Body of pancreas (tissue), 4 donors: ENCODE measurements at places on chromosomes 16 and 17. TPM values are rescaled to one million over a fixed set of nuclear protein-coding genes. Genes with fewer than 3 reads are reported as not detected.
A peak's percentile ranks its signal among the peaks of the same experiment; 100 is the strongest.

GRCh38 chr16:19517424-19518089 is 4.3 kb downstream of the GDE1 start:
- H3K27me3 ChIP-seq: no peaks in the 10 kb centered on the region
- H3K4me1 ChIP-seq: peaks cover 18% of the 10 kb centered on the region
- no peak overlapping the region for H3K4me3 ChIP-seq

- H3K4me1 ChIP-seq: peaks cover 3% of the 10 kb centered on the region
- DNase-seq: no peak
- H3K36me3 ChIP-seq: no peaks in the 10 kb centered on the region
- no peaks in the 10 kb centered on the region for H3K27me3 ChIP-seq
Measured at GRCh38 chr17:55442953-55443683, 21.5 kb upstream of the MMD start.

DNA sequence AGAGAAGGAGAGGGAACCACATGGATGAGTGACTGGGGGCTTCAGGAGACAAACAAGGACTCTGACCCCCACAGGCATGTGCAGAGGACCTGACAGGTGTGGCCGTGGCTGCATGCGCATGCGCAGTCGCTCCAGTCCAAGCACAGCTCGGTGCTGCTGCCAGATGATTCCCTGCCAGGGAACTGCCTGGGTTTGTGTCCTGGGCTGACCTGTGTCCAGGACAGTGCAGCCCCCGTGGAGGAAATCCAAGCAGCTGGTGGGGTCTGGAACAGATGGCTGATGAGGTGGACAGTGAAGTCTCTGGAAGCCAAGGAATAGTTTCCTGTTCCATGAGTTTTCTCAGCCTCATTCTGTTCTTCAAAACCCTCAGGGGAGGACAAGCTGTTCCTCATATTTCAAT is 27.3 kb downstream of the LASP1 start:
- no peak overlapping the region for H3K4me3 ChIP-seq
- DNase-seq: peak; percentile 66
- H3K4me1 ChIP-seq: peaks cover 45% of the 10 kb centered on the region

GRCh38 chr17:71325886-71326285 is 794.9 kb upstream of the SOX9 start:
- DNase-seq: no peak
- no peaks in the 10 kb centered on the region for H3K36me3 ChIP-seq
- H3K4me1 ChIP-seq: peaks cover 21% of the 10 kb centered on the region
- no peaks in the 10 kb centered on the region for H3K27me3 ChIP-seq

- H3K27ac ChIP-seq: no peak overlapping the region
- H3K4me1 ChIP-seq: peaks cover 8% of the 10 kb centered on the region
- H3K27me3 ChIP-seq: no peaks in the 10 kb centered on the region
- H3K36me3 ChIP-seq: no peaks in the 10 kb centered on the region
- no peak overlapping the region for H3K4me3 ChIP-seq
Measured at GRCh38 chr16:14181371-14182050, 110.4 kb downstream of the MRTFB start.

- no peak for DNase-seq
- H3K4me1 ChIP-seq: no peaks in the 10 kb centered on the region
- no peak overlapping the region for H3K27ac ChIP-seq
Measured at GRCh38 chr17:13753771-13754170, 152.0 kb upstream of the HS3ST3A1 start.

GRCh38 chr17:74288785-74289184 is 14.8 kb downstream of the DNAI2 start:
- H3K27ac ChIP-seq: no peak overlapping the region
- H3K4me3 ChIP-seq: no peak overlapping the region
- peaks cover 3% of the 10 kb centered on the region for H3K4me1 ChIP-seq
- DNase-seq: no peak
- H3K27me3 ChIP-seq: no peaks in the 10 kb centered on the region
- no peaks in the 10 kb centered on the region for H3K36me3 ChIP-seq

GRCh38 chr17:61684172-61684571 is 93.2 kb upstream of the NACA2 start:
- no peaks in the 10 kb centered on the region for H3K27me3 ChIP-seq
- no peaks in the 10 kb centered on the region for H3K4me1 ChIP-seq
- DNase-seq: no peak
- no peak overlapping the region for H3K27ac ChIP-seq
- no peaks in the 10 kb centered on the region for H3K36me3 ChIP-seq

GRCh38 chr16:77585379-77586251 is 136.7 kb upstream of the NUDT7 start:
- no peaks in the 10 kb centered on the region for H3K4me1 ChIP-seq
- no peaks in the 10 kb centered on the region for H3K27me3 ChIP-seq
- no peak overlapping the region for H3K27ac ChIP-seq
- no peak for DNase-seq

DNA sequence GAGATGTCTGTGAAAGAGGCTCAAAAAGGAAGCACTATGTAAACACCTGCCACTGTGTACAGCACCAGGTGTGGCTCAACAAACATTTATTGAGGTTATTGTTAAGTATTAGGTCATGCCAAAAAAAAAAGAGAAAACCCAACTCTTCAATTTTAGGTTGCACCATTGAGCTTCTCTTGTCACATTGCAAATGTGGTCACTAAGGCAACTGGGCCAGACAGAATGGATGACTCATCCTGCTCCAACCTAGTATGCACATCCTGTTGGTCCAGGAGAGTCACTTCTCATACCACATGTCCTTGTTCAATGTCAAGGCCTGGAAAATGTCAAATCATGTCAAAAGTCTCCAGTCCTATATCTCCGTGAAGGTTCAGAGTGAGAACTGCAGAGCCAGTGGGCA is 25.0 kb downstream of the HOXB1 start:
- no peak overlapping the region for H3K4me3 ChIP-seq
- H3K27ac ChIP-seq: no peak overlapping the region
- peak; percentile 38 for DNase-seq
- H3K27me3 ChIP-seq: no peaks in the 10 kb centered on the region
- H3K4me1 ChIP-seq: no peaks in the 10 kb centered on the region

- no peak for DNase-seq
- H3K27ac ChIP-seq: no peak overlapping the region
- no peaks in the 10 kb centered on the region for H3K36me3 ChIP-seq
- no peak overlapping the region for H3K4me3 ChIP-seq
- peaks cover 18% of the 10 kb centered on the region for H3K4me1 ChIP-seq
Measured at GRCh38 chr16:85431431-85432124, 181.5 kb upstream of the GSE1 start.

- H3K4me3 ChIP-seq: no peak overlapping the region
- H3K4me1 ChIP-seq: no peaks in the 10 kb centered on the region
- H3K27ac ChIP-seq: no peak overlapping the region
Measured at GRCh38 chr16:49356728-49357488, 16.7 kb upstream of the C16orf78 start.

GRCh38 chr17:80035937-80036714 is at the start of gene CCDC40:
Gene CCDC40 (plus strand): TSS chr17:80036642. CDS start chr17:80036663, 21 bp downstream.
- no peaks in the 10 kb centered on the region for H3K27me3 ChIP-seq
- peak within 1 kb of the TSS; percentile 62 for H3K4me3 ChIP-seq
- H3K4me1 ChIP-seq: peaks cover 30% of the 10 kb centered on the region
- H3K27ac ChIP-seq: peak within 1 kb of the TSS; percentile 95

DNA sequence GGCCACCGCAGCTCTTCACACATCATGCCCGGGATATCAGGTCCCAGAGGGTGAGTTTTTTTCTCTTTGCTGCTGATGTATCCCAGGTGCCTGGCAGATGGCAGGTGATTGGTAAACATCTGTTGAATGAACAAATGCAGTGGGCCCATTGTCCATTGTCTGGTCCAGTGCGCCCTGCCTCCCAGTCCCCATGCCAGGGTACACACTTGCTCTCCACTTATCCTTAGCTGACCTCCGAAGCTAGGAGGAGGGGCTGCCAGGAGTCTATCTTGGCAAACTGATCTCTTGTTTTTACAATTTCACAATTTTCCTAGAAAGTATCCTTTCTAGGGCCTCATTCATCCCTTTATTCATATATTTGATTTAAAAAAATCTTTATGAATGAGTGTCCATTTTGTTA is 196.0 kb downstream of the RAB11FIP4 start:
- H3K27ac ChIP-seq: no peak overlapping the region
- no peaks in the 10 kb centered on the region for H3K27me3 ChIP-seq
- H3K4me3 ChIP-seq: no peak overlapping the region
- H3K36me3 ChIP-seq: no peaks in the 10 kb centered on the region

DNA sequence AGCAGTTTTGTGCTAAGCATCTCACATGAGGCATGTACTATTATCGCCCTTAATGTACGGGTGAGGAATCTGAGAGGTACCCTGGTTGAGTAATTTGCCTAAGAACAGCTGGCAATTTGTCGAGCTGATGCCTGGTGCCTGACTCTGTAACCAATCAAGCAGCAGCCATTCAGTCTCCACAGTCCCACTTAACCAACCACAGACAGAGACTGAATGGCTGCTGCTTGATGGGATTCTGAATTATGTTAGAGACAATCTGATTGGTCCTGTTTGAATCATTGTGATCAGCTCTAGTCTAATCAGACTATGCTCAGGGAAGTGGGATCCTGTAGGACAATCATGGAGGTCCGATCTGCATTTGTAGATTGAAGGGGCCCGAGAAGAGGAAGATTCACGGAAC is 447.0 kb downstream of the SHISA9 start:
- H3K36me3 ChIP-seq: no peaks in the 10 kb centered on the region
- DNase-seq: no peak
- H3K4me1 ChIP-seq: no peaks in the 10 kb centered on the region
- no peak overlapping the region for H3K27ac ChIP-seq
- H3K27me3 ChIP-seq: no peaks in the 10 kb centered on the region

DNA sequence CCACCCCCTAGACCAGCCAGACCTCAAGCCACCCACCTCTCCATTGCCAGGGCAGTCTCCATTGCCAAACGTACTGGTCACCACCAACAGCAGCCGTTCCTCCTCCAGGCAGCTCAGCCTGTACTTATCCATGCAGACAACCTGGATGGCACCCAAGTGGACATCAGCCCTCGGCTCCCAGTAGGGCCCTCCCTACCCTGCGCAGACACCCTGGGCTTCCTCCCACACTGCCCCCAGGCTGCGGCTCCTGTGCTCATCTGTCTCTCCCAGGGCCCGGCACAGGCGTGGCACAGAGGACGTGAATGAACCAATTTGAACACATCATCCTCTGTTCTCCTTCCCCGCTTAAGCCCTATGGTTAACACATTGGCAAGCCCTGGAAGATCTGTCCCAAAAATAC is 29.5 kb downstream of the NOS2 start:
- no peaks in the 10 kb centered on the region for H3K4me1 ChIP-seq
- DNase-seq: no peak
- H3K36me3 ChIP-seq: no peaks in the 10 kb centered on the region
- no peaks in the 10 kb centered on the region for H3K27me3 ChIP-seq

- H3K4me3 ChIP-seq: no peak overlapping the region
- no peak for DNase-seq
- H3K27me3 ChIP-seq: no peaks in the 10 kb centered on the region
- peaks cover 34% of the 10 kb centered on the region for H3K4me1 ChIP-seq
- H3K36me3 ChIP-seq: no peaks in the 10 kb centered on the region
Measured at GRCh38 chr16:84950906-84951305, 60.4 kb downstream of the ZDHHC7 start.

DNA sequence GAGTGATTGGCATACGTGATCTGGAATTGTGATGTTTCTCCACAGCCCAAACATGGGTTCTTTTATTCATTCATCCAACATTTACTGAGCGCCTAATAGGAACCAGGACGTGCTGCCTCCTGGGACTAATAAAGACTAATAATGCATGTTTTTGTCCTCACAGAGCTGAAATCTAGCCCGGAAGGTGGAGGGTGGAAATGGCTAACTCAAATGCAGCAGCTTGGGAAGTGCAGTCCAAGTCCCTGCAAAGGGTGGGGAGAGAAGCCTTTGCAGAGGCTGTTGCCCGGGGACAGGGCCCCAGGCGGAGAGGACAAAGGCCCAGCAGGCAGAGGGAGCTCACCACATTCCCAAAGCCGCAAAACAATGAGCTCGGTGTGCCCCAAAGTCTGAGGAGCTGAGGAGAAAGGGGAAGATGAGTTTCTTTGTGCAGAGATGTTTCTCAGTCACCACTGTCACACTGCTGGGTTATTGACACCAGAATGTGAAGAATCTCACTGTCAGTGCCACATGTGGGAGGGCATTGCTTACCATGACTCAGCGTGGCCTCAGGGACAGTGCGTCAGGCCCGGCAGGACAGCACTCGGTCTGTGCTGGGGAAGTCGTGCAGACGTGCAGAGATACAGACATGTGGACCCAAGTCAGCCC is 118.2 kb upstream of the CHMP6 start:
- H3K36me3 ChIP-seq: no peaks in the 10 kb centered on the region
- H3K4me3 ChIP-seq: no peak overlapping the region
- no peaks in the 10 kb centered on the region for H3K4me1 ChIP-seq
- H3K27ac ChIP-seq: no peak overlapping the region
- no peak for DNase-seq

DNA sequence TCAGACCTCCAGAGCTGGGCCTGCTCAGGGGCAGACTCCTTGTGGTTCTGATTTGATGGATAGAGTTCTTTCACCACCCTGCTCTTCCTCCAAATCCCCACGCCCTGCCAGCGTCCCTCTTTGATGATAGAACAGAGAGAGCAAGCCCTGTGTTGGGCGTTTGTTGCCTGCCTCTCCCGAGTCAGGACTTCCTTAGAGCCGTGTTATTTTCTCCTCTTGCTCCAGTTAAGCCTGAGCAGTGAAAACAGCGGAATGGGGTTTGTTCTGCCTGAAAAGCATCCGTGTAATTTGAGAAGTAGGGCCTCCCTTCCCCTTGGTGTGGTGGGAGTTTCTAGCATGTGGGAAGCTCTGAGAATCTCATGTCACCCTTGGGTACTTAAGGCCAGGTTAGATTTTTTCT is 22.1 kb downstream of the TMEM94 start:
- DNase-seq: no peak
- H3K4me1 ChIP-seq: peaks cover 8% of the 10 kb centered on the region
- H3K36me3 ChIP-seq: no peaks in the 10 kb centered on the region
- H3K27ac ChIP-seq: no peak overlapping the region

GRCh38 chr16:426115-426905 is 861 bp downstream of the RAB11FIP3 start:
- peak; percentile 88 for DNase-seq
- H3K36me3 ChIP-seq: no peaks in the 10 kb centered on the region
- H3K4me3 ChIP-seq: peak overlapping the region; percentile 41
- no peaks in the 10 kb centered on the region for H3K27me3 ChIP-seq

- no peak overlapping the region for H3K4me3 ChIP-seq
- DNase-seq: no peak
- peaks cover 5% of the 10 kb centered on the region for H3K4me1 ChIP-seq
- no peak overlapping the region for H3K27ac ChIP-seq
- H3K27me3 ChIP-seq: no peaks in the 10 kb centered on the region
- no peaks in the 10 kb centered on the region for H3K36me3 ChIP-seq
Measured at GRCh38 chr17:40509626-40510327, 8.4 kb upstream of the TNS4 start.

DNA sequence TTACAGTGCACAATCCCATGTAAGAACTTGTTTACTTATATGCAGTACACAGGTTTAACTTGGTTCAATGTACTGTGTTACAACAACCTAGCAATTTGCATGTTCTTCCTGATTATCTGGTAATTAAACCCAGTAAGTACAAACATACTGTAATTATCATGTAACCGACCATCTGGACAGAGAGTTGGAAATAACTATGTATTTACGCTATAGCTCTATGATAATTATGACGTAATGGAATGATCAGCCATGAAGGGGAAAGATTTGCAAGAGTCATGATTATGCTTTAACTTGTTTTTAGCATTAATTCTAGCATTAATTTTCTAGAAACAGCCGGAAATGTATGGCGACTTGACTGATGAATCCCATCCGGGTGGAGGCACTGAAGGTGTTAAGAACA is 74.8 kb upstream of the SALL1 start:
- no peaks in the 10 kb centered on the region for H3K27me3 ChIP-seq
- H3K27ac ChIP-seq: no peak overlapping the region

The ZNF629 gene
- total RNA-seq: 8.6 TPM

The OSGIN1 gene
- total RNA-seq: 5.2 TPM

The RSAD1 gene
- 44.5 TPM for total RNA-seq

The ASIC2 gene
- total RNA-seq: not detected

The KRTAP4-5 gene
- not detected for total RNA-seq

The CACNA1G gene
- total RNA-seq: 0.33 TPM

The KLHL11 gene
- 16.3 TPM for total RNA-seq

The AIPL1 gene
- not detected for total RNA-seq

The BCO1 gene
- total RNA-seq: not detected
